ENCODE measurements at places on chromosomes 11 and 22. TPM values are rescaled to one million over a fixed set of nuclear protein-coding genes. Genes with fewer than 3 reads are reported as not detected.

Gene DAGLA
- 0.13 TPM for total RNA-seq

Gene SHANK3
- 0.08 TPM for total RNA-seq

- no peaks in the 10 kb centered on the region for H3K36me3 ChIP-seq
- H3K27ac ChIP-seq: no peak overlapping the region
- no peak for DNase-seq
Measured at GRCh38 chr22:41377846-41378245, 3.9 kb upstream of the TEF start.

DNA sequence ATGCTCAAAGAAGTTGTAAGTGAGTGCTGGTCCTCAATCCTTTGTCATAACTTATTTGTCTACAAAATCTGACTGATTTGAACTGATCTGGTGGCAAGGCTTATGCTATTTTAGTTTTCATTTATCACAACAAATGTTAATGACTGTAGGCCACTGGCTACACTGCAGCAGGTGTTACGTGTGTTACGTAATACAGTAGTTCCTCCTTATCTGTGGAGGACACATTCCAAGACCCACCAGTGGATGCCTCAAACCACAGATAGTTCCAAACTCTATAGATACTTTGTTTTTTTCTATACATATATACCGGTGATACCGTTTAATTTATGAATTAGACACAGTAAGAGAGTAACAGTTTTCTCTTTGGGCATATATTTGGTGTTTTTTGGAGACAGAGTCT, 7.0 kb downstream of the MADD start:
- H3K27ac ChIP-seq: no peak overlapping the region
- peaks cover 14% of the 10 kb centered on the region for H3K4me1 ChIP-seq
- no peaks in the 10 kb centered on the region for H3K27me3 ChIP-seq

DNA sequence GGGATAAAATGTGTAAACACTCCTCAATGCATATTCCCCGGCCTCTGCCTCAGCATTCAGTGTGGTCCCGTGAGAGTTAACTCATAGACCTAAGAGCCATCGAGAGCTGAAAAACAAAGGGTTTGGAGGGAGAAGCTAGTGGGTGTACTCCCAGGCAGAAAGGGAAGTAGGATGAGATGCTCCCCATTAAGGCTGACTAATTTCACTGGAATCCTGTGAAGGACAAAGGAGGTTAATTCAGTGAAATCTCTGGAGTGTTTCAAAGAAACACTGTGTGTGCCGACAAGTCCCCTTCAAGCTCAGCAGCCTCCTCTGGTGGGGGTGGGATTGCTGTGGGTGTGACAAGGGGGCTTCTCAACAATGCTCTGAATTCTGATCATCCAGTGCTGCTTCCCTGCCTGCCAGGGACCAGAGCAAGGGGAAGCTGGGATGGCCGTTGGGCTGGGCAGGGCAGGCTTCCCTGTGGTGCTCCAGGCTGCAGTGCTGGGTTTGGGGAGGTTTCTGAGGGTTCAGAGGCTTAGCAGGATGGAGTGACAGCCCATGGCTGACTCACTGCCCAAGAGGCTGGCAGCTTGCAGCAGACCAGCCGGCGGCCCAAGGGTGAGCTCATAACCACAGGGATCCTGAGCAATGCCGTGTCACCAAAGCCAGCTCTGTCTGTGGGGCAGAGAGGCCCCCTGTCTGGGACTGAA, 61.4 kb upstream of the BMAL1 start:
- H3K36me3 ChIP-seq: no peaks in the 10 kb centered on the region
- DNase-seq: peak; percentile 44
- no peak overlapping the region for H3K4me3 ChIP-seq
- peaks cover 3% of the 10 kb centered on the region for H3K27me3 ChIP-seq
- H3K4me1 ChIP-seq: peaks cover 10% of the 10 kb centered on the region

DNA sequence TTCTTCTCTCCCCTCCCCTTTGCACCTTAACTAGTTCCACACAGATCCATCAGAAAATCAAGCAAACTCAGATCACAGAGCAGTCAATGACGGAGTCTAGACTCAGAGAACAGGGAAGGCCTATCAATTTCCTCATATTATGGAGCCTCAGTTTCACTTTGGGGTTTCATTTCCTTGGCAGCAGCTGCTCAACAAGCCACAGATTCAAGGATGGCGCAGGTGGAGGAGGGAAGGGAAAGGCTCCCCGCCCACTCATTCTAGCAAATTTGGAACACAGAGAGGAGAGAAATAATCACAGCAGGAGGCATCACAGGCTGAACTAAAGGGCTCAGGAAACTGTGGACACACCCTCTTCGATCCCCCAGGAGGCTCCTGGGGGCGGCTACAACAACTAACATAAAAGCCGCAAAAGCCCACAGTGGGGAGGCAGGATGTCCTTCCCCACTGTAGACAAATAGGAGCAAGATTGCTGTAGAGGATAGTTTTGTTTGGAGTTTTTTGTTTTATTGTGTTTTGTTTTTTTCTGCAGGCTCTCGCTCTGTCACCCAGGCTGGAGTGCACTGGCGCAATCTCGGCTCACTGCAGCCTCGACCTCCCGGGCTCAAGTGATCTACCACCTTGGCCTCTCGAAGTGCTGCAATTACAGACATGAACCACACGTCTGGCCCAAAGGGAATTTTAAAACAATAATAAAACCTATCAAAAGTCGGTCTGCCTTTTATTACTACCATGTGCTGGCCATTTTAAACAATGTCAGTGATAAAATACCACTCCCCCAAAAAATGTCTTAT, 3.4 kb downstream of the PLAAT3 start:
- H3K36me3 ChIP-seq: no peaks in the 10 kb centered on the region
- H3K4me3 ChIP-seq: no peak overlapping the region
- H3K4me1 ChIP-seq: peaks cover 25% of the 10 kb centered on the region
- no peak overlapping the region for H3K27ac ChIP-seq
- H3K27me3 ChIP-seq: peaks cover 5% of the 10 kb centered on the region

- no peak overlapping the region for H3K4me3 ChIP-seq
- peaks cover 74% of the 10 kb centered on the region for H3K36me3 ChIP-seq
- no peak overlapping the region for H3K27ac ChIP-seq
- no peaks in the 10 kb centered on the region for H3K27me3 ChIP-seq
- H3K4me1 ChIP-seq: peaks cover 16% of the 10 kb centered on the region
Measured at GRCh38 chr11:121552644-121553043, 99.9 kb upstream of the SORL1-AS1 start.

DNA sequence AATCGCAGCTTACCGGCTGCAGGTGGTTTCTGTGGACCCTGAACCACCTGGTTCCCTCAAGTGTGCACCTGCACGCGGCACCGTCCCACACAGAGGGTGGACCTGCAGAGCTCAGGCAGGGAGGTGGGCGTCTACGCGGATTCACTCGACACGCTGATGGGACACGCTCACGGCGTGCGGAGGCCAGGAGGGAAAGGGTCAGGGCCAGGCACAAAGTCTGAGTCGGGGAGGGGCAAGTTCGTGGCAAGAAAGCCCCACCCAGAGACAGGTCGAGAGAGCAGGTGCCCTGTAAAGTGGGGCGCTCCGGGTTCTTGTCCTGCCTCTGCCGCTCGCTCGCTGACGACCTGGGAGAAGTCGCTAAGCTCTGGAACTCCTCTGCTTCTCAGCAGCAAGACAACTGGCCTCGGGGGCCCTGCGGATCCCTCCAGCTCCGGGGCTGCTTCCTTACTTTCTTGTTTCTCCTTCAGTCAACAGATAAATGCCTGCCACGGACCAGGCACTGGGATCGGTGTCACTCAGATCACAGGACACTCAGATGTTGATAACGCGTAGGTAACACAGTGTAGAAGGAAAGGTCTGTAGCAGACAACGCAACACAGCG, 72.4 kb upstream of the NUP50 start:
- H3K27me3 ChIP-seq: peaks cover 6% of the 10 kb centered on the region
- H3K4me1 ChIP-seq: no peaks in the 10 kb centered on the region
- no peak for DNase-seq
- no peak overlapping the region for H3K4me3 ChIP-seq
- no peaks in the 10 kb centered on the region for H3K36me3 ChIP-seq

DNA sequence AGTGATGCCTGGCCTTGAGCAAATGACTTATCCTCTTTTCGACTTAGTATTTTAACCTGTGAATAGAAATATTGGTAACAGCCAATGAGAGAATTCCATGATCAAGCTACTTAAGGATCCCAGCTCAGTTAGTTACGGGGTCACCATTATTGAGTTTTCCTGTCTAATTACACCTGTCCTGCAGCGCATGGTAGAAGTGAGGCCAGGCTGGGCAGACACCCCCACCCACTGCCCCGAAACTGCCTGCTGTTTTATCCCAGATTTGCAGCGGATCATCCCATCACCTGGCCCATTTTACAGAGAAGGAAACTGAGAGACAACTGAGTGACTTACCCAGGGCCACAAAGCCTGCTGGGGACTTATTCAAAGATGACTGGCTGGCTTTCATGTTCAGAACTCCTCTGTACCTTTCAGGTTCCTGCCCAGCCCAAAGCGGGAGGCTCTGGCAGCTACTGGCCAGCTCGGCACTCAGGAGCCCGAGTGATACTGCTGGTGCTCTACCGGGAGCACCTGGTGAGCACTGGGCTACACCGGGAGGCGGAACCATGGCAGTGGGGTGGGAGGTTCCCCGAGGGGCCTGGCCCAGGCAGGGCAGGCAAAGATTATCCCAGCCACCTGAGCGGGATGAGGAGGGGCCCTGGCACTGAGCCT, 1.4 kb downstream of the MUS81 start:
- no peaks in the 10 kb centered on the region for H3K27me3 ChIP-seq
- H3K4me1 ChIP-seq: peaks cover 41% of the 10 kb centered on the region
- peak; percentile 14 for DNase-seq
- H3K4me3 ChIP-seq: peak overlapping the region; percentile 84
- peak overlapping the region; percentile 97 for H3K27ac ChIP-seq

DNA sequence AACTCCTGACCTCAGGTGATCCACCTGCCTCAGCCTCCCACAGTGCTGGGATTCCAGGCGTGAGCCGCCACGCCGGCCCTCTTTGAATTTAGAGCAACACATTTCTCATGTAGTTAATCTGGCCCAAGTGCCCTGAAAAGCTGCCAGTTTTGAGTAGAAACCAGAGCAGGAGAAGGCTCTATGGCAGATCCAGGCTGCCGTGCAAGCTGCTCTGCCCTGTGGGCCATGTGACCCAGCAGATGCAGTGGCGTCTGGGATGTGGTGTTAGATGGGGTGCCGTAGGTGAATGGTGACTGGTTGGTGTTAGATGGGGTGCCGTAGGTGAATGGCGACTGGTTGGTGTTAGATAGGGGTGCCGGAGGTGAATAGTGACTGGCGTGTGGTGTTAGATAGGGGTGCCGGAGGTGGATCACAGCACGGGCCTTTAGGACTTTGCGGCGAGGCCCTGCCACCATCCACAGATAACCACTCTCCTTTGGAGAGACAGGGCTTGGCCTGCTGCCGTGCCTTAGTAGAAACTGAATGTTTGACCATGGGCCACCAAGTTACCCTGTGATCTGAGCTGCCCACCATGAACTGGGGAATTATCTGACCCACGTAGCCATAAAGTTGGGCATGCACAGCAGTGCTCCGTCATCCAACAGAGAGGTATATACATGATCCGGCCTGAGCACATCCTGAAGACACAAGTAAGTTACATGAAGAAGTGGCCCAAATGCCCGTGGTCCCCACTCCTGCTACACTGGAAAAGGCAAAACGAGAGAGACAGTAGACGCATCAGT, 32.7 kb downstream of the ASCL2 start:
- no peak for DNase-seq
- no peak overlapping the region for H3K27ac ChIP-seq
- no peaks in the 10 kb centered on the region for H3K36me3 ChIP-seq

Gene OLFML1
- not detected for total RNA-seq

- no peak overlapping the region for H3K27ac ChIP-seq
- no peaks in the 10 kb centered on the region for H3K36me3 ChIP-seq
Measured at GRCh38 chr11:45030778-45031177, 80.1 kb upstream of the TP53I11 start.

DNA sequence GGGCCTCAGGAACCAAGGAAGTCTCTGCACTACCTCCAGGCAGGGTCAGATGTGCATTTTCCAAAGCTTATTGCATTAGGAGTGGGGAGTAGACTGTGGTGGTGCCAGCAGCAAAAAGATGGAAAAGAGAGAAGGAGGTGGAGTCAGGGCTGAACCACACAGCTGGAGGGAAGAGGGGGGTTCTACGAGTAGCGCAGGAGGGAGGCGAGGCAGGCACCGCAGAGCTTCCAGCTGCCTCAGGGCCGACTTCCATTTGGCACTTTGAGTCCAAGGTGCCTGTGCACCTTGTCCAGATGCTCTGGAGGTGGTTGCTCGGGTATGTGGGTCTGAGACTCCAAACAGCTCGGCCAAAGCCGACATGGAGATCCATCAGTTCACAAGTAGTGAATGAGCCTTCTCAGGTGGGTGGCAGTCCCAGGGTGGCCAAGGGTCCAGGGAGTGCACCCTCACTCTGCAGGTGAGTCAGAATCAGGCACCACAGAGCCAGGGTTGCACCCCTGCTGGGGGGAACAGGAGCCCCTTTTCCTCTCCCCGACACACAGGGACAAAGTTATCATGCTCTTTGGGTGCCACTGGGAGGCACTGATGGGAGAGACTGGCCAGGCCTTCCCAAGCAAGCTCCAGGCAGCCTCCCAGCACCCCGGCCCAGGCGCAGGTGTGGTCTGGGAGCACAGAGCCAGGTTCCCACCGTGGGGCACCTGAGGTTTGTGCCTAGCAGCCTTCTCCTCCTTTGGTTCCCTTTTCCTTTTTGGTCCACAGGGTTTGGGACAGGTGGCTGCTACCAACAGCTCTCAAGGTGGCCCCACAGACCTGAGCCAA, 30.2 kb downstream of the GGT5 start:
- no peak for DNase-seq
- no peaks in the 10 kb centered on the region for H3K36me3 ChIP-seq

- H3K36me3 ChIP-seq: no peaks in the 10 kb centered on the region
- peaks cover 45% of the 10 kb centered on the region for H3K4me1 ChIP-seq
- peaks cover 5% of the 10 kb centered on the region for H3K27me3 ChIP-seq
- DNase-seq: peak; percentile 61
Measured at GRCh38 chr22:45608763-45609180, 62.9 kb upstream of the ATXN10 start.

GRCh38 chr11:32436751-32437494, 1.6 kb upstream of the WT1 start:
- DNase-seq: no peak
- H3K4me1 ChIP-seq: peaks cover 35% of the 10 kb centered on the region
- peaks cover 86% of the 10 kb centered on the region for H3K27me3 ChIP-seq
- H3K36me3 ChIP-seq: no peaks in the 10 kb centered on the region
- peak overlapping the region; percentile 45 for H3K27ac ChIP-seq
- no peak overlapping the region for H3K4me3 ChIP-seq

Gene CDC42EP2
- total RNA-seq: 0.70 TPM

DNA sequence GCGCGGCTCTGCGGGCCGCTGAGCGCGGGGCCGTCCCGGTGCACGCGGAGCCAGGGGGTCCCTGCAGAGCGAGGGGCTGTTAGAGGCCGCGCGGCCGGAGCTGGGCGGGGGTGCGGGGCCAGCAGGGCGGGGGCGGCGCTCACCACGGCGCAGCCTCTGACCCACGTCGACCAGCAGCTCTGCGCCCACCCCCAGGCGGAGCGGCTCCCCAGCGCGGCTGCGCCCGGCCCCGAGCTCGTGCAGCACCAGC, 385 bp upstream of the SCO2 start:
- H3K27ac ChIP-seq: peak overlapping the region; percentile 86
- no peak for DNase-seq
- peaks cover 45% of the 10 kb centered on the region for H3K36me3 ChIP-seq
- H3K4me3 ChIP-seq: peak overlapping the region; percentile 86

Gene IGSF22
- 2.7 TPM for total RNA-seq

Gene OR10D3
- not detected for total RNA-seq
